ENCODE measurements at places on chromosomes 1 and 21.

- DNase-seq: no peak
Measured at GRCh38 chr1:58395355-58395754, 151.2 kb downstream of the OMA1 start.

GRCh38 chr1:212858461-212859265 is 588 bp downstream of the FLVCR1 start:
- DNase-seq: no peak

DNA sequence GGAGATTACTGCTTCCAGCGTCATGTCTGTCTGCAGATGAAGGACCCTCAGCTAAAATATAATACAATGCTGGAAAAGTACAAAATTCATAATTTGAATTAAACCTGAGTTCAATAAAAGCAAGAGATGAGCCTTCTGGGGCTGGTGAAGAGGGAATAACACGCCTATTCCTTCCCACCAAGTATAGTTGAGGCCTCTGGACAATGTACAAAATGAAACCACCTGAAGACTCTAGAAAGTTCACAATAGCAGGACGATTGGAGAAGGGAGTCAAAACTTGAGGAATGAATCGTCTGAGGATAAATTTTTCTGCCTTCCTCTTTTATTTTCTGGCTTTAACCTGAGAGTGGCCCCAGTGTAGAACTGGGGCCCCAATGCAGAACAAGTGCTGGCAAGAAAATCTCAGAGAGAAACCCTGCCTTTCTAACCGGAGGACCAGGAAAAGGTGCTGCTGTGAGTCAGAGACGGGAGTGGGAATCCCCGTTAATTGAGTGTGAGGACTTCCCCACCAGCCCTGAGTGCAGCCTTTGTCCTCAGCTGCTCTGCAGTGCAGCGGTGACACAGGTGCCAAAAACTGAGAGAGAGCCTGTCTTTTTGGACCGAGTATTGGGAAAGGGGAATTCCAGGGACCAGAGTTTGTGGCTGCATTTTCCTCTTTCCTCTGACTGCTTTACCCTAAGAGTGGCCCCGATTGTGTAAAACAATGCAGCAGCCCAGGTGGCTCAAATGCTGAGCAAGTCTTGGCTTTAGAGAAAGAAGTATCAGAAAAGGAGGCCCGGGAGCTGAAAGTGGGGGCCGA is 264.9 kb downstream of the DYRK1A start:
- no peak for DNase-seq

- DNase-seq: no peak
Measured at GRCh38 chr1:51957618-51958017, 32.9 kb downstream of the RAB3B start.

DNA sequence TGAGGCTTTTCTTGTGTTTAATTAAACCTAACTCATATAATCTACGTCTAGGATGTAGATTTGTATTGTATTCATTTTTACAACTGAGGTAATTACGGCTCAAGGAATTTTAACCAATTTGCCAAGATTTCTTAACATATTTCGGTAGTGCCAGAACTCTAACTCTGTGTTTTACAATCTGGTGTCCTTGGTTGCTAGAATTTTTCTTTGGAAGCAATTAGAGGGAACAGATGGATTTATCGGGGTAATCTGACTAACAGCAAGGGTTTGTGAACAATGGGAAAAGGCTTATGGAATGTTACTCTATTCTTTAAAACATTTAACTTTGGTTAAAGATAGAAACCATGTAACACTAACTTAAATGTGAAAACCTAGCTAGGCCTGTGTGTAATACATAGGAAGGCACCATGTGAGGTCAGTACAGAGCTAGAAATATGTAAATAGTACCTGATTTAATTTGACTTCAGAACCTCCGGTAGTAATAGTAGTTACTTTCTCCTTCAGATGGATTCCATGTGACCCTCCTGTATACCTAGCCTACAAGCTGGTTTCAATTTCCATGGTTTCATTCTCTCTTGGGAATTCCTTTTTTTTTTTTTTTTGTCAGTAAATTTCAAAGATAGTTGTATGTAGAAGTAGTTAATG is 1.2 kb downstream of the MTF2 start:
- DNase-seq: no peak

All from tibial artery (tissue), 4 donors.